ENCODE measurements at places on chromosomes 3 and 15. TPM values are rescaled to one million over a fixed set of nuclear protein-coding genes. Genes with fewer than 3 reads are reported as not detected.
A peak's percentile ranks its signal among the peaks of the same experiment; 100 is the strongest.

GRCh38 chr3:137764563-137765309 is 621 bp downstream of the SOX14 start:
- no peak for DNase-seq

GRCh38 chr15:65791335-65792137 is 557 bp downstream of the DENND4A start:
- DNase-seq = peak; percentile 44

DNA sequence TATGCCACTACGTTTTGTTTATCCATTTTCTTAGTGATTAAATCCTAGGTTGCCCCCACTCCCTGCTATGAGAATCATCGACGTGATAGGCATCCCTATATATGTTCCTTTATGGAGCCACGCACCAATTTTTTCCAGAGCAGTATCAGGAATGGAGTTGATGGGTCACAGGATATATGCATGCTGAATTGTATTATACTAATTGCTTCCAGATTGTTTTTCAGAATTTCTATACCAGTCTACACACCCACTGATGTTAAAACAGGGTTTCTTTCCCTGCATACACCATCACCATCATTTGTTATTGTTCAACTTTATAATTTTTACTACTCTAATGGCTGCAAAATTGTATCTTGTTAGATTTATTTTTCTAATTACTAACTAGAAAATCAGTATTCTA is 100.1 kb upstream of the MRPS22 start:
- DNase-seq = no peak

Gene CHCHD4
- total RNA-seq = 21.1 TPM

Gene ATP6V1A
- 75.0 TPM for total RNA-seq
